ENCODE measurements at places on chromosomes 3 and 15.
A peak's percentile ranks its signal among the peaks of the same experiment; 100 is the strongest.

DNA sequence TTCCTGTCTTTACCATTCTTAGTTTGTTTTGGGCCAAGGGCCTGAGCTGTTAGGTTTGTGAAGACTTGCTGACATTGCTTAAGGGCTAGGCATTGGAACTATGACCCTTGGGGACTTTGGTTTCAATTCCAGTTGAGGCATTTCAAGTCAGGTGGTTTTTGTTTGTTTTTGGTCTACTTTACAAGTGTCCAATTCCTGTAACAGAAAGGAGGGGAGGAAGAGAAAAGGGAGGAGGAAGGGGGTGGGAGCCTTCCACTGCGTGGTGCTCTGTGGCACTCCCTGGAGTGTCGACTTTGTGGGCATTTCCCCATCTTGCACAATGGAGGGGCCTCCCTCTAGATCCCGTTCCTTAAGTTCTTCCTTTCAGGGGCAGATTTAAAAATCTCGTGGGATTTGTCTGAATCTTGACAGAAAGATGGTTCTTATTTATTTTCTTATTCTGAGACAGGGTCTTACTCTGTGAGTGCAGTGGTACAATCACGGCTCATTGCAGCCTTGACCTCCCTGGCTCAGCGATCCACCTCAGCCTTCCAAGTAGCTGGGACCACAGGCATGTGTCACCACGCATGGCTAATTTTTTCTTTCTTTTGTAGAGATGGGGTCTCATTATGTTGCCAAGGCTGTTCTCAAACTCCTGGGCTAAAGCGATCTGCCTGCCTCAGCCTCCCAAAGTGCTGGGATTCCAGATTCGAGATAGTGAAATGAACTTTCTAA, 59.5 kb upstream of the RYK start:
- DNase-seq = no peak

- no peak for DNase-seq
These were observed 3.7 kb upstream of the LSG1 start for GRCh38 chr3:194675680-194676079.

DNA sequence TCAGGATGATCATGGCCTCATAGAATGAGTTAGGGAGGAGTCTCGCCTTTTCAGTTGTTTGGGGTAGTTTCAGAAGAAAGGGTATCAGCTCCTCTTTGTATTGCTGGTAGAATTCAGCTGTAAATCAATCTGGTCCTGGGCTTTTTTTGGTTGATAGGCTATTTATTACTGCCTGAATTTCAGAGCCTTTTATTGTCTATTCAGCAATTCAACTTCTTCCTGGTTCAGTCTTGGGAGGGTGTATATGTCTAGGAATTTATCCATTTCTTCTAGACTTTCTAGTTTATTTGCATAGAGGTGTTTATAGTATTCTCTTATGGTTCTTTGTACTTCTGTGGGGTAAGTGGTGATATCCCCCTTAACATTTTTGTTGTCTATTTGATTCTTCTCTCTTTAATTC, 1024.2 kb downstream of the DIPK2A start:
- no peak for DNase-seq

DNA sequence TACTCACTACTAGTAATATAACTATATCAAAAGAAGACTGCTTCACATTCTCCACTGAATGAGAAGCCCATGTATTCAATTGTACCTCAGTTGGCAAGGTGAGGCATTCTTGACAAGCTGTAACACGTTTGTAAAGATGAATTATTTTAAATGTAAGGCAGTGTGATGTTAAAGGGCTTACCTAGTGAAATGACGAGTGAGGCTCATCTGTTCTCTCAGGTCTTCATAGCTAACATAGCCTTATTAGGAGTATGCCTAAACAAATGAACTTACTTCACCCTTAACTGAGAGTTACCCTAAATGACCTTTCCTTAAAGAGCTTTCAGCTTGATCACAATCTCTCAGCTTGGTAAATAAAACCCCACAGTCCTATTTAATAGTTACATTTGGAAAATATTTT, 127.3 kb downstream of the FEZF2 start:
- DNase-seq = no peak

- no peak for DNase-seq
These were observed 136.5 kb upstream of the RBMS3 start for GRCh38 chr3:29144361-29144760.

GRCh38 chr3:141328286-141329166, 39.8 kb upstream of the ZBTB38 start:
- no peak for DNase-seq

DNA sequence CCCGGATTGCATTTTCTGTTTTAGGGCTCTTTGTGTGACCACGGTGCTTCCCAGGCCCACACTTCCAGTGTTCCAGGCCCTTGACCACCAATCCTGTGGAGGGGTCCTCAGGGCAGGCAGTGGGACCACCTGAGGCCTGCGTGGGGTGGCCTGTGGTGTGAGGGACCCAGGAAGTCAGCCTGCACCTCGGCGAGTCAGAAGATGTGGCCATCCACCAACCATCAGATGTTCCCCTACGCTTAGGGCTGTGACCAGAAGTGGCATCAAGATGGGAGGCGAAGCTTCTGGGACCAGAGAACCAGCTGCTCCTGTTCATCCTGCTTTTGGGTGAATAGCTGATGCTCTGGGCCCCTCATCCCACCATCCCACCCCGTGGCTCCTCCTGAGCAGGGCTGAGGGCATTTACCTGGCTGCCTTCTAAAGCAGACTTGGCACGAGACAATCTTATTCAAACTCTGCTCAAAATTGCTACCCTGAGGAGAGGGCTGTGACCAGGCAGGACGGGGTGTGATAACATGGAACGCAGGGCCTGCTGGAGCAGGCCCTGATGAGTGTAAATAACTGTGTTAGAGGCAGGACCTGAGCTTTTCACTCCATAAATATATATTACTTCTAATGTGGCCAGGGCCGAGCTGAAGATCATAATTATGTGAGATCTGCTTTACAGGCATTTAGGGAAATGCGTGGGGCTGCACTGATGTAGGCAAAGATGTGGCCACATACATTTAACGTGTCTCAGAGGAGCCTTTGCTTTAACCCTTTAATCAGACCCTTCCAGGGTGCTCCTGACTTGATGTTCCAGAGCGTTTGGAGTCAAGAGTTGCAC, 28.8 kb downstream of the SMAD3 start:
- no peak for DNase-seq

- no peak for DNase-seq
These were observed 19.0 kb upstream of the ACOX2 start for GRCh38 chr3:58556001-58556400.

GRCh38 chr3:141853629-141854168, 22.7 kb upstream of the ATP1B3 start:
- DNase-seq = no peak

GRCh38 chr3:46609212-46609721, 3.1 kb upstream of the FAM240A start:
- no peak for DNase-seq

DNA sequence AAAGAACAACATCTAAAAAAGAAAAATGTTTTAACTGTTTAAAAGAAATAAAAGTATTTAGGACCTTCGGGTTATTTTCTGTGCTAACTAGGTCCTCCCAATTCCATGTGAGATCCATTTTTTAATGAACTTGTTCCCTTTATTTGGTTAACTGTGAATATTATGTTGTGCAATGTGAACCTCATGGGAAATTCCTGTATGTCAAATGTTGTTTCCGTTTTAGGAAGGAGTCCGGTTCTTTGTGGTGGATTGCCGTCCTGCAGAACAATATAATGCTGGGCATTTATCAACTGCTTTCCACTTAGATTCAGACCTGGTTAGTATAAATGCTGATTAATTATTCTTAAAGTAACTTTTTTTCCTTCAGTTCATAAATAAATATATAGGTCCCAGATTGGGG, 35.5 kb upstream of the NIT2 start:
- DNase-seq = no peak

DNA sequence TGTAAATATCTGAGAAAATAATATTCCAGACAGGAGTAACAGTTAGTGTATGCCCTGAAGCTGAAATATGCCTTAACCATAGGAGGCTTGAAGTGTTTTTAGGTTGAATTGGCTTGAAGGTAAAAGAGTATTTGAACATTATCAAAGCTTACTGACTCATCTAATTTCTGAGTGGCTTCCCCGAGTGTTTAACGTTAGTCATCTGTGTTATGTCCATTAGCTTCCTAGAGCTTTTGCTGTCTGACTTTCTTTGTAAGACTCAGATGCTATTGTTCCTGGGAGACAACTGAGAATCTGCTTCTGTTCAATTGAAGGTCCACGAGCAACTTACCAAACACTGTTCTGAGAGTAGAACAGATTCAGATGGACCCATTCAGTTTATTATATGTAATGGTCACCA, 656.8 kb upstream of the NECTIN3 start:
- peak; percentile 9 for DNase-seq

DNA sequence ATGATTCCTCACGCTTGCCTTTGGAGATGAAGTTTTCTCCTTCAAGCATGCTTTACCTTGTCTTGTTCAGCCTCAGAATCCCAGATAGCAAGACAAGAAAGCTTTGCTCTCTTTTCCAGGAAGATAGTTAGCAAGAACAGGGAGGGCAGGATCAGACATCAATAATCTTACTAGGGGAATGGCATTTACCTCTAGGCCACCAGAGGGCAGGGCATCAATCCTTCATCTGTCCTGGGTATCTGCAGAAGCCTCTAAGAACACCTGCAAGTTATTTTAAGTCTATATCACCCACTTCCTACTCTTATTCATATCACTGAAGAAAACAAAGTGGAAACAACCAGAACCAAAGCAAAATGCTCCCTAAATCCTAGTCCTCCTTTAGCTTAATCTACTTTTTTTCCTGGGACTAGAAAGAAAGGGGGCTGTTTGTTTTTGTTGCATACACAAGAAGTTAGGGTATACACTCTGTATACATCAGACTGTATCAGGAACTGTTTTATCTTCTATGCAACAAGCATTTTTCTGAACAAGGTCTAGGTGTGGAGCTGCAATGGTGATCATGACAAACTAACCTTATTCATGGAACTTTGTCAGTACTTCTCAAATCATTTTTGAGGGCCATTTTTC, 862.5 kb downstream of the CADM2 start:
- DNase-seq = peak; percentile 1

GRCh38 chr3:100060685-100061484, 53.4 kb downstream of the FILIP1L start:
- no peak for DNase-seq

- DNase-seq = no peak
These were observed 6.3 kb downstream of the AEN start for GRCh38 chr15:88627463-88627862.

GRCh38 chr3:140546649-140547048, 131.2 kb upstream of the TRIM42 start:
- DNase-seq = no peak

DNA sequence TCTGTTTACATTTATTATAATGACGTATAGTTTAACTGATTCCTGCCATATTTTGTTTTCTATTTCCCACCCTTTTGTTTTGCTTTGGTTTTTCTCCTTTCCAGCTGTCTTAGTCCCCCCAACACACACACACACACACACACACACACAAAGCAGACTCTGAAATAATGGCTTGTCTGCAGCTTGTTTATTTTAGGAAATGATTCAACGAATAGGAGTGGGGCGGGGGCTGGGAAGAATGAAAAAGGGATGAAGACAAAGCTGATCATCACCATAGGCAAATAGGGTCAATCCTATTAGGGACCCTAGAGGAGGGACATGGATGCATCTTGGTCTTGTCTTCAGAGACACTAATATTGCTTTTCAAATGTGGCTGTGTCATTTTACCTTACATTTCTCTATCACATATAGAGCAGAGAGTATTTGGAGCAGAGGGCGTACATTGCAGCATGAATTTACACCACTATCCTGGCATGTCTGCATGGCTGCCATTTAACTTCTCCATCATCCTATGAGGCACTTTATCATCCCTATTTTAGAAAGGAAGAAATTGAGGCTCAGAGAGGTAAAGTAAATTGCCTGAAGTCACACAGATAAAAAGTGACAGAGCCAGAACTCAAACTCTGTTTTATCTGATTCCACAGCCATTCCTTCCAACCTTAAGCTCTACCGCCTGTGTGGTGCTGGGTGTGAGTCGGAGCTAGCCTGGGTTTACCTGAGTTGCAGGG, 147.2 kb upstream of the TPM1 start:
- DNase-seq = peak; percentile 40

- DNase-seq = no peak
These were observed 89.3 kb upstream of the ST8SIA2 start for GRCh38 chr15:92304223-92304975.

DNA sequence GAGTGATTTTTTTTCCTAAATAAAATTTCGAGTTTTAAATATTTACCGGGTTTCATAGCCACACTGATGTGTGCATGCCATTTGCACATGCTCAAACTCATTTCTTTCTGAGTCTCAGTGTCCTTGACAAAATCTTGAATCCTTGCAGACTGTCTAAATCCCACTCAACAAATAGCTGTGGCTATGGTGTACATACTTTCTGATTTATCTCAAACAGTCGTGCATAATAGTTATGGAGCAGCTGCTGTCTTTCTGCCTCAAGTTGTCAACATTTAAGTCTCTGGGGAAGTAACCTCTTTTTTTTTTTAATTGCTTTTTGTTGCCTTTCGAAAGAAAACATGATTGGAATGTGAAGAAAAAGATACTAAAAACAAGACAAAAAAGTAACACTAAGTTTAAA, 52.8 kb upstream of the UTS2B start:
- DNase-seq = peak; percentile 9

- no peak for DNase-seq
These were observed 49.1 kb downstream of the PXYLP1 start for GRCh38 chr3:141280690-141281089.

GRCh38 chr3:161222662-161223061, 1.6 kb downstream of the NMD3 start:
- DNase-seq = peak; percentile 16

DNA sequence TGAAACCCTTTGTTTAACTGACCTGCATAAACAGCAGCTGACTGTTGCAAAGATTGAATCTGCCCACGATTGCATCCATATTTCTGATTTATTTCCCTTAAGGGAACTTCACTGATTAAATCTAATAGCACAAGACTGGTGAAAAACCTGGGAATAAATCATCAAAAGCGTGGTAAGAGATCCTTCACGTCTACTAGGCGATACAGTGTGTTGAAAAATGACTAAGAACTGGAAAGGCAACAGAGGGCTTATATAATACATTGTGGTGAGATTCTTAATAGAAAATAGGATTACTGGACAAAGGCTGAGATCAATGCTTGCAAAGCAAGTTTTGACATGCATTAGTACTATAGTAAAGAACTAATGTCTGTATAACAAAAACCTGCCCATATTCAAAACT, 49.0 kb downstream of the POLQ start:
- no peak for DNase-seq

DNA sequence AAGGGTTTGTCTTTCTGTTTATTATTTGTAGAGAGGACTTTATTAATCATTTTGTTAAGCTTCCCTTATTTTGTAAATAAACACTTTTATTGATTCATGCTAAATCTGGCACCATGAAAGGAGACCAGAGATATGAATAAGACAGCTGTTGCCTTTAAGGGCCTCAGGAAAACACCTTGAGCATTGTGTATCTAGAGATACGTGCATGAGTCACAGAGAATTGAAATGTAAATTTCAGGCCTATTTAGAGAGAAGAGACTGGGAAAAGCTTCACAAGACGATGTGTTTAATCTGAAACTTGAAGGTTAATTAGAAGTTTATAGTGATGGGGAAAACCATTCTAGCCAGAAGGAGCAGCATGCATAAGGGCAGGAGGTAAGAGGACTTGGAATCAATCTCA, 28.6 kb upstream of the UTS2B start:
- DNase-seq = no peak

GRCh38 chr3:31389939-31390338, 142.8 kb upstream of the STT3B start:
- DNase-seq = no peak

- DNase-seq = no peak
These were observed 62.8 kb downstream of the NBEAL2 start for GRCh38 chr3:47042231-47042791.
